ENCODE measurements at places on chromosomes 7 and 10.

GRCh38 chr10:79399223-79399831 lies 46.1 kb downstream of the ZCCHC24 start:
- no peak for DNase-seq

GRCh38 chr7:102849079-102849478 lies 63.7 kb upstream of the LRRC17 start:
- no peak for DNase-seq

DNA sequence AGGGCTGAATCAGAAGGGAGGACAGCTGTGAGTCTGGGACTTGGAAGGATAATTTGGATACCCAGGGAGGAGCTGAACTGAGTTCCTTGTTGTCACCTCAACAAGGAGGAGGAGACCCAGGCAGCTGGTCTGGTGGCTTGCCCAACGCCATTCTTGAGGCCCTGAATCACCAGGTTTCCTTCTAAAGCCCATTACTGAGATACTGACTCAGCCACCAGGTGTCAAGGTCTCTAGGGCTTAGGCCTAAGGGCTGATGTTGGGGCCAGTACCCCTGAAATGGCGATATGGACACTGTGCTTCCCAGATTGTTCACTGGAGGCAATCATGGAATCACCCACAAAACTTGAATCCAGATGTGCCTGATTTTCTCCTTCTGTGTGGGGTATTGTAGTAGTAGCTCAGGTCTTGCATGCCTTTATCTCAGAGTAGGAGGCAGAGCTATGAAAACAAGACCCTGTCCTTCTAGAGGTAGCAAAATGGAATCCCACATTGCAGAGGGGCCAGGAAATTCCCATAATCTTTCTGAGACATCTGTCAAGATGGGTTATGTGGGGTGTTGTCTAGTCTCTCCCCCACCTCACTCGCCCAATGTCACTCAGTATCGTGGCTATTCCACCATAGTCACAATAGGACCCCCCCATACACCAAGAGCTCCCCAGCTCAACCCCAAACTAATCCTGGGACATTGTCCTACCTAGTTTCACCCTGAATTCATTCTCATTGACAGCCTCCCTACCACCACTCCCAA lies 1.8 kb upstream of the ATG9B start:
- DNase-seq = no peak

GRCh38 chr7:21572331-21573313 lies 29.8 kb downstream of the DNAH11 start:
- no peak for DNase-seq

GRCh38 chr10:108753326-108753725 lies 1170.0 kb downstream of the XPNPEP1 start:
- DNase-seq = no peak

- DNase-seq = no peak
These were observed 224.0 kb upstream of the GRB10 start for GRCh38 chr7:51006483-51007235.

DNA sequence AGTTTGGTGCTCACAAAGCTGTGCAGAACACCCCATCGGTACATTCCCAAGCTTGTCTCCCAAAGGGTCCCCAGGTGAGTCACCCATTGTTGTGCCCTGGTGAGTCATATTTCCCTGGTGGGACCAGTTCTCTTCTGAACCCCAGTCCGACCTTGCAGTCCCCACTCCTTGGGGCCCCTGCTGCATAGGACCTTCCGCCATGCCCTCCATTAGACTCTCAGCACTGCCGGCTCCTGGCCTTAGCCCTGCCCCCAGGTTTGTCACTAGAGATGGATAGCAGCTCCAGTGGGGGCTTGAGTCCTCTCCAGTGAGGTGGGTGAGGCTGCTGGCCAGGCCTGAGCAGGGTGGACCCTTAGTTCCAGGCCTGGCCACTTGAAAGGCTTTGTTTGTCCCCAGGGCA lies 80.5 kb upstream of the MKI67 start:
- DNase-seq = no peak

DNA sequence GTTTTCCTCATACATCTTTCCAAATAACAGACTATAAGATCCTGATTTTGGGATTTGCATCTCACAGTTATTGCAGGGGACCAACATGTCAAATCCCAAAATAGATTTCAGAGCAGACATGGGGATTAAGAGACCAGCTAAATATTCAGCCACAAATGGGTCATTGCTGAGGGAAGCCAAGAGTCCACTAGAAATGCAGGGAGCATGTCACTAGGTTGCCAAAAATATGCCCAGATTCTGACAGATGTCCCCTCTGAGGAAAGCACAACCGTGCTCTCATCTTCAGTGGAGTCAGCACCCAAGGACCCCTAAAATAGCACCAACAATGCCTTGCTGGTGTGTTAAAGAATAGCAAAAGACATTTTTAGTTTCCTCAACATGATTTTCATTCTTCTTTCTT lies 56.2 kb upstream of the AGK start:
- no peak for DNase-seq

DNA sequence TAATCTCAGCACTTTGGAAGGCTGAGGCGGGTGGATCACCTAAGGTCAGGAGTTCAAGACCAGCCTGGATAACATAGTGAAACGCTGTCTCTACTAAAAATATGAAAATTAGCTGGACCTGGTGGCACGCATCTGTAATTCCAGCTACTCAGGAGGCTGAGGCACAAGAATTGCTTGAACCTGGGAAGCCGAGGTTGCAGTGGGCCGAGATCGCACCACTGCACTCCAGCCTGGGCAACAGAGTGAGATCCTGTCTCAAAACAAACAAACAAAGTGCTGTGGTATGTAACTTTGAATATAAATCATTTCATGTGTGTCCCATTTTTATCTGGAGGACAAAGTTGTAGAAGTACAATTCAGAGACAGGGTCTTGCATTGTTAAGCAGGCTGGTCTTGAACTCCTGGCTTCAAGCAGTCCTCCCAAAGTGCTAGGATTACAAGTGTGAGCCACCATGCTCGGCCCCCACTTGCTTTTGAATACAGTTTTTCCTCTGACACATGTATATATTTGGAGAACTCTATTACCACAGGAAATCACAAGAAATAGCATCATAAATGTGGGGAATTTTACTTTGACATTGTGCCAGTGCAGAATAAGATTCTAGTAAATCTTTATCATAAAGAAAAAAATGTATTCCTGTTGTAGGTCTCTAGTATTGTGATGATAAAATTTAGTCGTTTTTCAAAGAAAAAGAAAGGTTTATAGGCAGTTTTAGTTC lies 32.6 kb downstream of the PTPN12 start:
- DNase-seq = no peak

DNA sequence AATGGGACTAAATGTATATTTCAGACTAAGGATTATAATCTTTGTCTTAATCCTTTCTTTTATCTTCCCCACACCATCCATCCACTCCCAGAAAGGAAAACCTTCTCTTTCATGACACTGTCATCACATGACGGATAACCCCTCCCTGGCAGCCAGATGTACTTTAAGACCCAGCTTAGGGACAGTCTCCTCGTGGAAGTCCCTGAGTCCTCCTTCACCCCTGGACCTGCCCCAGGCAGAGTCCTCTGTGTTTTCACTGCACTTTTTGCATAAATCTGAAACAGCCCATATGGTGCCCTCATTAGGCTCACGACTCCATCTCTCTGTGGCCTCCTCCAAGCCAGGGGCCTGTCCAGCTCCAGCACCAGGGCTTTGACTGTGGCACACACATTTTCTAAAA lies 16.0 kb downstream of the NRAP start:
- no peak for DNase-seq
